GF-D8 (cell line): ENCODE measurements at places on chromosomes 1 and 21.

DNA sequence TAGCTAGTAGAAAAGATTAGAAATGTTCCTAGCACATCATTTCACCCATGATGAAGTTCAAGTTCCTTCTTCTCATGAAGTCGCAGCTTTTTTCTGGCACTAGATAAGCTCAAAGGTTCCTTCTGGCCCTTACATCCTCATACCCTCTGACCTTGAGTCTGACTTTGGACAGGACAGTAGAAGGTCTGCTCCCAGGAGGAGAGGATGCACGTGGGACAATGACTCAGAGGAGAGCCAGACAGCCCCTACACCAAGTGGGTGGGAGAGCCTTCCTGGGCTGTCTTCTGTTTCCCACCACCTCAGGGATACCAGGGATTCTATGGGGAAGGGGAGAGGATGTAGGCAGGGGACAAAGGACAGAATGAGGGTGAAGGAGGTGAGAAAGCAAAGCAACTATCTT lies 86.0 kb downstream of the HHIPL2 start:
- DNase-seq, result no peak

- DNase-seq, result no peak
Observed at GRCh38 chr1:171219346-171220080, 28.8 kb upstream of the FMO1 start.

- DNase-seq, result no peak
Observed at GRCh38 chr1:73106931-73107330, 824.6 kb upstream of the NEGR1 start.

DNA sequence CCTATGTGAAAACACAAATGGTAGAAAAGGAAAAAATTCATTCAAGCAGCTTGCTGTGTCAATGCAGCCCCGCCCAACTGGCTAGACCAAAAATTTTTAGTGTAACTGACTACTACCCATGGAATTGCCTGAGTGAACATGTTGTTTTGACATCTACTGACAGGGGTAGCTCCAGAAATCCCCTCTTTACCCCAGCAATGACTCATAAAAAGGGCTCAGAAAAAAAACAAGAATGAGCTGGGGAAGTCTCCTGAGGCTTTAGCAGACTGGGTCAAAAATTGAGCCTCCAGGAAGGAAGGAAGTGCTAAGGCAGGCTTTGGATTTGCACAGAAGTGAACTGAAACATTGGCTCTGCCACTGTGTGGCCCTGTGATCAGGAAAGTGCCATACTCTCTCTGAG lies 24.4 kb upstream of the FGGY start:
- DNase-seq, result no peak

DNA sequence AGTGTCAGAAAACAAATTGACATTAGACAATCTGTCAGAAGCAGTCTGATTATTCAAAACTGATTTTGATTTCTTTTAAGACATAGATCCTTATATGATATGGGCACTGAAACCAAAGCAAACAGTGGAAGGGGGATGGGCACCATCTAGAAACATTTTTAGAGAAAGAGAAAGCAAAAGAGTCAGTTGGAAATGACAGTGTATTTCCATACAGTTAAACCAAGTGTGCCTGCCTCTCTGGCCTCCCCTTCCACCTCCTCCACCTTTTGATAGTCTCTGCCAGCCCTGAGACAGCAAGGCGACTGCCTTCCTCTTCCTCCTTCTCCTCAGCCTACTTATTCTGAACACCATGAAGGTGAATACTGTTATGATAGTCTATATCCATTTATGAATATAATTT lies 949.7 kb downstream of the AMY1C start:
- no peak for DNase-seq

- DNase-seq, result no peak
Observed at GRCh38 chr1:7004181-7004580, 218.9 kb downstream of the CAMTA1 start.

DNA sequence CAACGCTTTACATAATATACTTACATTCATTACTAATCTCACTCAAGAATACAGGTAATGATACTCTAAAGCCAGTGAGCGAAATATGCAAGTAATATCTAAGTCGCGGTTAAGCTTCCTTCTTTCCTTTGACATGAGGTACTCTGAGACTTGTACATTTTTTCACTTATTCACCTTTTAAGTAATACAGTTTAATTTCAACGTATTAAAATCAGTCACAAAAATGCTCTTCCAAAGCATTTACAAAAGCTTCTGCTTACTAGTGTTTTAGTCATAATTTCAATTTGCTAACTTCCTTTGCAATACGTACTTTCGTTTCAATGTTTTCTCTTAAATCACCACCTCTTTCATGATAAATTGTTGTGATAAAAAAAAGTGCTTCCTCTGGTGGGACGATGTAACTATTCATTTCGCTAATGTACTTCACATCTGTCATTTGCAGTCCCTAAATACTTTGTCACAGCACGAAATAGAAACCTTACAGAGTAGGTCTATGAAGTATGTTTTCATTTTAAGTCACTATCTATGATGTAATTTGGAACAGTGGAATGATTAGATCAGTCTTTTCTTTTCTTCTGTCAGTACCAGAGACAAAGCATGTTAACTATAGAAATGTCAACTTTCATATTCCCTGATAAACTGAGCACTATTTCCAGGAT lies 34.0 kb upstream of the ADGRL4 start:
- no peak for DNase-seq

GRCh38 chr21:34122047-34122446 lies 48.7 kb downstream of the MRPS6 start:
- DNase-seq, result no peak

DNA sequence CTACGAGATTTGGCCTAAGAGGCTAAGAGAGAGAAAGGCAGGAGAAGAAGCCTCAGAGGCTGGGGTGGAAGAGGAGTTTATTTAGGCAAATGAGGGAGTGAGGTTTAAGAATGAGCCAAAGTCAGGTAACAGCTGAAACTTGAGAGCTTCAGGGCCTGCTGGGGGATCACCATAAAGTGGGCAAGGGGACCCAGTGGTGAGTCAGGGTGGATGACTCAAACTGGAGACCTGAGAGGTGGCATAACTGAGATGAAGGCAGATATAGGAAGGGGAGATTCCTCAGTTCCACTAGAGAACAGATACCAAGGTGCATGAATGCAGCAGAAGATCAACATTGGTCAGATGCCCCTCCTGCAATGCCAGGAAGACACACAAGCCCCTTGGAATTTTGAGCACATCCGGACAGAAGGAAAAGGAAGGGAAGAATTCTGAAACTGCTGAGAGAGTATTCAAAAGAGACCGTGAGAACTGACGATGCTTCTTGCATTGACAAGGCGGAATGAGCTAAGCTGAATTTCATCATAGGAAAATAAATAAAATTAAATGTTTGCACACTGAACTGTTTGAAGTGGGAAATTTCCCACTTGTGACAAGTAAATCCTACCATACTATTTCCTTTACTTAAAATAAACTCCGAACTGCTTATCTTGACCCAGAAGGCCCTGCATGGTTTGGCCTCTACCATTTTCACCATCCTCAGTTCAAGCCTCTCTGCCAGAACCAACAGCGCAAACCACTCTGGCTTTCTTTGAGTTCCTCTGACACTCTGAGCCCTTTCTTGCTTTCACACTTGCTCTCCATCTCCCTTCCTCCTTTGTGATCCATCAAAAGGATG lies 94.1 kb downstream of the NMNAT2 start:
- no peak for DNase-seq

DNA sequence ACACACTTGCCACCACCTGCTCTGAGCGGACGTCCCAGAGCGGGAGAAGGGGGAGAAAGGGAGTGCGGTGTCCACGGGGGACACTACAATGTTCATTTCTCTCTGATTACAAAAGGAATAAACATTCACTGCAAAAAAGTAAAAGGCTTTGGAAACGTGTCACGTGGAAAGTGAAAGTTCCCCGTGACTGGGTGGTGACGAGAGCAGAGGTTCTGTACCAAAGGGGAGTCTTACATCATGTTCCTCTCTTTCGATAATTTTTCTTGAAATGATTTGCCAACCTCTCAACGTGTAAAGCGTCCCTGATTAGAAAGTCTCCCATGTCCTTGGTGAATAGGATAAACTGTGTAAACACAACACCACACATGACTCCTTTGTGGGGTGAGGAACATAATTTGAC lies 22.0 kb upstream of the PRDM15 start:
- DNase-seq, result no peak

DNA sequence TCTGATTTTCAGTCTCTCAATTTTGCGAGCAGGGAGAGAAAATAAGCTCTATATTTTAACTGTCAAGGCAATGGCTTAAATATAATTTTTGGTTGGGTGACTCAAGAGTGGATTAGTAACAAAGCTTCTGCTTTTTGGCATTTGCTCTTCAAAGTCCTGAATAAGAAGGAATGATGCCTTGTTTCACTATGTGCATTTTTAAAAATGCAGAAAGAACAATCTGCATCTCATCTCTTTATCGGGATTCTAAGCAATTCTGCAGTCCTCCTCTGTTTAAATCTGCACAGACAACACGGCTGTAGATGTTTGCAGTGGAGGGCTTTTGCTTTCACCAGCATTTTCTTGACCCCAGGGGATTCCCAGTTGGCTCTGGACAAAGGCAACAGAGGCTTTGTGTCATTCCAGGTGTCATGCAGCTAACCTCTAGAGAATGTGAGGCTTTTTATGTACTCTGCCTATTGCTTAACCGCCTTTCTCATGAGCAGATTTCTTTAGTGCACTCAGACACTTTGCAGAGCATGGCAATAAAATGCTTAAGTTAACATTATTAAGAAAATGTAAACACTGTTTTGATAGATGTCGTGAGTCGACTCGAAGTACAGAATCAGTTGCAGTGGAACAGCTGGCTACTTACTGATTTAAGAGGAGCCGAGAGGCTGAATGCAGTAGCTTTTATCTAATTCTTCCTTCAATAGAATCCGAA lies 783.2 kb upstream of the NEGR1 start:
- DNase-seq, result no peak

- no peak for DNase-seq
Observed at GRCh38 chr1:41368366-41368765, 7.1 kb downstream of the FOXO6 start.

- no peak for DNase-seq
Observed at GRCh38 chr1:30756206-30756544, 1.4 kb downstream of the LAPTM5 start.

DNA sequence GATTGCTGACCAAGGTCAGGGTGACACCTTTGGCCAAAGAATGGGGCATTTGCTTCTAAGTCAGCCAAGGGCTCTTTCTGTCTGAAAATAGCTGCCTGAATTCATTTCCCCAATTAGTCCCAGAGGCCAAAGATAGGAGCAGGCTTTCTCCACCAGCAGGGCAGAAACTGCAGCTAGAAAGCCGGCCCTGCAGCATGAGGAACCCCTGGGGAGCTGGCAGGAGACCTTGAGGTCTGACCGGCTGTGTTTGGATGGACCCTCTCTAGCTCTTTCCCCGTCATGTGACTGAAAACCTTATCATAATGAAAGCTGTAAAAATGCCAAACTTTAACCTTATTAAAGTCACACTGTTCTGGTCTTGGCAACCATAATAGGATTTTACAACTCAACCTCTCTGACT lies 93.4 kb downstream of the CD58 start:
- DNase-seq, result no peak

DNA sequence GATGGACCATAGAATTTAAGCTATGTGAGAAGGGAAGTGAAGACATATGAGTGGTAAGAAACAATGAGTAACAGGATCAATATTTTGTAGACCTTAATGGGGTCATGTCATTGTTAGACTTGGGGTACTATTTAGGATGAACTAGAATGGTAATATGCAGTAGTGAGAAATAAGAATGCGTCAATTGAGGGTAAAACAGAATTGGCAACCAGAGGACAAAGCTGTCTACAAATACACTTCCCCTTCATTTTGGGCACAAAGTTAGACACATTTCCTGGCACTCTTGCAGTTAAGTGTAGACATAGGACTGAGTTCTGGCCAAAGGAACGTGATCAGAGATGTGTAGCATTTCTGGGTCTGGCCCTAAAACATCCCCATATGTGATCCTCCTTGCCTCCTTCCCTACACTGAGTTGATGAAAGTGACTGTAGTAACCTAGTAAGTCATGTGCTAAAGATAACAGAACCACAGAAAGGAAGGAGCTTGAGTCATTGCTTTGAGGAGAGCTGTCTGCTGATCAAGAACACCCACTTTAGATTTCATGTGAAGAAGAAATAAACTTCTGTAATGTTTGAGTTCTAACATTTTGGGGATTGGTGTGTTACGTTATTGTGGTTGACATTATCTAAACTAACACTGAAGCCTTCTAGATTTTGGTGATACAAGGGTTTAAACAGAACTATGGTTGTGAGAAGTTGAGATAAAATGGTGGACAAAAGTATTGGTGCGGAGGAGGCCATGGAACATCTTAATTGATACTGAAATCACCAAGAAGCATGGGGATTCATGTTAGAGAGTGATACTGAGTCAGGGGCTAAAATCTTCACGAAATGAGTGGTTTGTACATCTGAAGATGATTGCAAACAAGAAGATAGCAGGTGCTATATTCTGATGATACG lies 41.7 kb downstream of the CD55 start:
- DNase-seq, result peak; percentile 29

DNA sequence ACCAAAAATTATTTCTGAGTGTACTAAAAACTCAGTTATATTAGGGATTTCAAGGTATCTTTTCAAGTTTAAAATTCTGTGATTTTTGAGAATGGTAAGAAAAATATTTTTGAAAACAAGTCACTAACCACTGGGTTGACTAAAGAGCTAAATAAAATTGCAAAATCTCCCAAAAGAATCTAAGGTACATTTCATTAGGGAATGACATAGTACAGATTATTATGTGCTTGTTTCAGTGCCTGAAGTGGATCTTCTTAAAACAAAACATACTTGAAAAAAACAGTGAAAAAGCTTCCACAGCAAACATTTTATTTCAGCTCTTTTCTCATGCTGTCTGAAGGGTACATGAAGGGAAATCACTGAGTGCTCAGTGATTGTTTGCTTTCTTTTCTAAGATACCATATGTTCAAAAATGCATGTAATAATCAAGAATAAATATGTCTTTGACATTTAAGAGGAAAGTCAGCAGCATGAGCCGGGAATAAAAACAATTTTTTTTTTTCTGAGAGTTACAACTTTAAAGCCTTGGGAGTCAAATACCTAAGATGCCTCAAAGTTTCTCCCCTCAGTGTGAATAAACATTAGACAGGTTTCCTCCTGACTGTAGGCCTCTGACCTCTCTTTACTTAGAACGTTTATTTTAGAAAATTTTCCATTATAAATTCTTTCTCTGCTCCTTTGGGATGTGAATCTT lies 200.7 kb downstream of the KCNT2 start:
- DNase-seq, result no peak

- peak; percentile 12 for DNase-seq
Observed at GRCh38 chr1:41802532-41803501, 115.9 kb downstream of the HIVEP3 start.

GRCh38 chr1:26281971-26282370 lies 2.1 kb downstream of the SH3BGRL3 start:
- DNase-seq, result peak; percentile 22

GRCh38 chr1:230070321-230071208 lies 3.5 kb downstream of the GALNT2 start:
- no peak for DNase-seq
